ENCODE measurements at places on chromosomes 5 and 9.
A peak's percentile ranks its signal among the peaks of the same experiment; 100 is the strongest.

DNA sequence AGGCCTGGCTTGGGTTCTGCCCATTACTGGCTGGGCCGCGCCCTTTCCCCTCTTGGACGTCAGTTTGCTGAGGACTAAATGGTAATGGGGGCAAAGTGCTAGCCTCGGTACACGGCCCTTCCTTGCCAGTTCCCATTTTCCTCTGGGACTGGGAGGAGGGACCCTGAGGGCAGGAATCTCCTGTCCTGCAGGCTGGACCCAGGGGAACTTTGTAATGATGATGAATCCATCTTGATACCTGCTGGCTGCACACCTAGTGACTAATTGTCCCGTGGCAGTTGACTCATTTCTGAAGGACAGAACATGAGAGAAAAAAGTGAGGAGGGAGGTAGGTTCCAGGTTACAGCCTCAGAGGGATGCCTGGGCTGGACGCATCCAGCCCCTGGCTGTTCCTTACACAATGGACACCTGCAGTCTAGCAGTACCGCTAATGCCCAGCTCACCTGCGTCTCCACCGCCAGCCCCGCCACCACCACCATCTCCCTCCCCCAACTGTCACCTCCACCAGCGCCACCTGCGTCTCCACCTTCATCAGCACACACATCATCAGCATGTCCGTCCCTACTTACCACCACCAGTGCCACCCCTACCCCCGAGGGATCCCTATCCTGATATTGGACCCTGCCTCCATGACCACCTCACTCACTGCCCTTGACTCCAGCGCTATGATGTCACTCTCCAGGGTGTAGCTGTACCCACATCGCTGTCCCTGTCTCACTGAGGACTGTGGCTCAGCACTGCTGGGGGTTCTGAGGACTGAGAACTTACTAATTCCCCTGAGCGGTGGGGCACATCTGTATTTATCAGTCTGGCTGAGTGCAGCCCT, 4.3 kb downstream of the CDHR2 start:
- DNase-seq, result no peak

DNA sequence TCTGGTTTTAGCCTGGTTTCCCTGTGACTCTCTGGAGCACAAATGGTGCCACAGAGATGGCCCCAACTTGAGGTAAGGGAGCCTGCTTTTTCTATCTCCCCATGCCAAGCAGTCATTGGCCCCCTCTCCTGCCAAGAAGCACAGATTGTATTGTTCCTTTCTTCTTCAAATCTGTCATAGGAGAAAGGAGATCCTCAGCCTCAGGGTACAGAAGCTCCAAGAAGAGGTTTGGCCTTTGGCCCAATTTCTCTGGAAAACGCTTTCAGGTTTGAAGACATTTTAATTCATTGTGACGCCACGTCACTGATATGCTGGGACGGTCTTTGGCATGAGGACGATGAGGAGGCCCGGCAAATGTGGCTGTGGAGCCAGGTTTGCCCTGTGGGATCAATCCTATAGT, 29.2 kb upstream of the PANK3 start:
- no peak for DNase-seq

DNA sequence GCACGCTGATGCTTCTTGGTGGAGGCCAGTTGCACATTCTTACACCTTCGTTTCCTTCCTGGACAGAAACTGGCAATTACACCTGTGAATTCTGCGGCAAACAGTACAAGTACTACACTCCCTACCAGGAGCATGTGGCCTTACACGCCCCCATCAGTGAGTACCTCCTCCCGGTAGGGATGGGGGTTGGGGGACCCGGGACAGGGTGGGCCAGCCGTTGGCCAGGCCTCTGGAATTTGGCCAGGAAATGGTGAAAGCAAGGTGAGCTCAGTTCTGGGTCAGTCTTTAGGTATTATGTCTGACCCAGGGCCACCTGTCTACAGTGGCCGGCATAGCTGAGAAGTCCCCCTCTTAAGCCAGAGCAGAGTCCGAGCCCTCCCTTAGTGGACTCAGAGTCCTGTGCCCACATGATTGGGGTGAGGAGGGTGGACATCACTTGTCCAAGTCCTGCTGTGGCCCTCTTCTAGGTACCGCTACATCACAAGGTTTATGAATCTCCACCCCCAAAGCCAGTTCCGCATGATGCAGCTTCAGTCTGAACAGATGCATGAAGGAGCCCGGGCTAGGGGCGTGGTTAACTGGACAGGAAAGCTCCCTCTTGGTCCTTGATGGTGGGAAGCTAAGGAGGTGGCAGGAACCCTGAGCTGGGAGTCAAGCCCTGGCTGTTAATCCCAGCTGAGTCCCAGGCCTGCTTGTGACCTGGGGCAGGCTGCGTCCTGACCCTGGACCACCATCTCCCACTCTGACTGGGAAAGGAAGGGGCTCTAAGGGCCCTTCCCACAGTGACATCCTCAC, 61.3 kb downstream of the AMBP start:
- DNase-seq, result no peak

GRCh38 chr9:114395334-114395617, 7.5 kb upstream of the AKNA start:
- no peak for DNase-seq

DNA sequence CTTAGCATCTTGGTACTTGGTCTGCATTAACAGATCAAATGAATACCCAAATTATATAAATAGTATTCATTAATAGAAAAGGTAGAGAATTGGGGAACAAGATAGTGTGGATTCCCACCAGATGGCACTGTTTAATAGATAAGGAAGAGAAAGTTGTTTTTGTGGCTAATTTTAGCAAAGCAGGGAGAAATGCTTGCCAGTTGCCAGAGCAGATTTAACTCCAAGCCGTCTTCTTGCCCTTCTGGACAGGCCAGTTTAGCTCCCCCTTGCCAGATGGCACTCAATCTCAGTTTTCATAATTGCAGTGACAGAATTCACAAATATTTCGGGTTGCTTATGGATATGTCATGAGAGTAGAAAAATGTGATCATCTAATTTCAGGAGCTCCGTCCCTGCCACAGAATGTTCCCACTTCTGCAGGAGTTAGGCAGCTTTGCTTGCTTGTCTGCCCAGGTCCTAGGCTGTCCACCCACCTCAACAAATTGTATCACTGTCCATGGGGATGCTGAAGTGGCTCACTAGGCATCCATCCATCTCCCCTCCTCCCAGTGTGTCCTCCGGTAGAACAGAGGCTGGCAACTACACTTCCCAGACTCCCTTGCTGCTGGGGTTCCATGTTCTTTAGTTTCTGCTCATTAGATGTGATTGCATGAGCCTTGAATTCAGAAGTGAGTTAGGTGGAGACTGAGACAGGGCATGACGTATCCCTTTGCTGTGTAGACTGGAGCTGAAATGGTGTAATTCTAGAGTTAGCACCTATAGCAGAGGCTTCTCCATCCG, 11.8 kb upstream of the HEXB start:
- peak; percentile 64 for DNase-seq

- DNase-seq, result no peak
Measured at GRCh38 chr5:57778501-57779091, 296.0 kb upstream of the ACTBL2 start.

GRCh38 chr5:89471541-89471940, 588.6 kb upstream of the MEF2C start:
- peak; percentile 54 for DNase-seq

GRCh38 chr5:93746406-93747056, 5.1 kb upstream of the POU5F2 start:
- DNase-seq, result peak; percentile 18

GRCh38 chr9:77999231-77999631, 32.4 kb downstream of the GNAQ start:
- peak; percentile 31 for DNase-seq

GRCh38 chr5:128896675-128897074, 68.6 kb upstream of the SLC27A6 start:
- no peak for DNase-seq

- peak; percentile 63 for DNase-seq
Measured at GRCh38 chr5:140926443-140927227, 536 bp downstream of the PCDHAC1 start.

GRCh38 chr5:58834242-58835225, 251.7 kb downstream of the RAB3C start:
- no peak for DNase-seq

- peak; percentile 8 for DNase-seq
Measured at GRCh38 chr9:16884952-16885513, 14.6 kb upstream of the BNC2 start.

All from GM03348 (cell line).